Osteocyte (in vitro differentiated cells): ENCODE measurements at places on chromosomes 11 and 22.

GRCh38 chr22:27130906-27131305 is 473.5 kb downstream of the MIAT start:
- no peak for DNase-seq

DNA sequence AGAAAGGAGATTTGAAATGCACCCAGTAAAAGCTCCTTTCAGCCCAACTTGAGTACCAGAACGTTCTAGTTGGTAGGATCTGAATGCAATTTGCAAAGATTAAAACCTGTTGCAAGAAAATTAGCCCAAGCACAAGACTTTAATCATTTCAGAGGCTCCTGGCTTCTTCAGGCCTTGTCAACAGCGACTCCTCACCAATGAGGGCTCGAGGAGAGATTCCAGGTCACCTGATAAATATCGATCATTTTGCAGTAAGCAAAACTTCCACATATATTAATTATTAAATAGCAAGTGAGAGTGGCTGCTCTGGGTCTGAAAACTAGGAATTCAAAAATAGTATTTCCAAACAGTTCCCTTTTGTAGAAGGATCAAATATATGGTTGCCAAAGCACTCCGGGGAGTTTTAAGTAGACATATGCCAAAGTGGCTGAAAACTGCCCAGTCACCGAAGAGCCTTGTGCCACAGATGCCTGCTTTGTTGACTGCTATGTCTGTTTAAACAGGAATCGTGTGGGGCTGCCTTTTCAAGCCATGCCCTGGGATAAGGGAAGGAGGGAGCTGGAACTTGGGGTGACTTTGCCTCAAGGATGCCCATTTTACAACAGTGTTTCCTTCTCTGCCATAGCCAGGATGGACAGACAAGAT is 64.0 kb downstream of the CSNK2A3 start:
- DNase-seq: no peak

- no peak for DNase-seq
Measured at GRCh38 chr11:123547180-123547579, 107.2 kb downstream of the SCN3B start.

GRCh38 chr22:38474003-38474607 is 6.2 kb downstream of the KDELR3 start:
- no peak for DNase-seq

- DNase-seq: no peak
Measured at GRCh38 chr11:84455691-84456090, 1169.5 kb upstream of the CCDC90B start.

- DNase-seq: no peak
Measured at GRCh38 chr22:45488764-45489370, 13.8 kb upstream of the FBLN1 start.

GRCh38 chr11:85133636-85134035 is 493.5 kb downstream of the DLG2 start:
- no peak for DNase-seq

- DNase-seq: no peak
Measured at GRCh38 chr22:31544481-31545480, 48.4 kb downstream of the SFI1 start.

GRCh38 chr11:88281317-88281712 is 56.2 kb downstream of the CTSC start:
- DNase-seq: no peak

DNA sequence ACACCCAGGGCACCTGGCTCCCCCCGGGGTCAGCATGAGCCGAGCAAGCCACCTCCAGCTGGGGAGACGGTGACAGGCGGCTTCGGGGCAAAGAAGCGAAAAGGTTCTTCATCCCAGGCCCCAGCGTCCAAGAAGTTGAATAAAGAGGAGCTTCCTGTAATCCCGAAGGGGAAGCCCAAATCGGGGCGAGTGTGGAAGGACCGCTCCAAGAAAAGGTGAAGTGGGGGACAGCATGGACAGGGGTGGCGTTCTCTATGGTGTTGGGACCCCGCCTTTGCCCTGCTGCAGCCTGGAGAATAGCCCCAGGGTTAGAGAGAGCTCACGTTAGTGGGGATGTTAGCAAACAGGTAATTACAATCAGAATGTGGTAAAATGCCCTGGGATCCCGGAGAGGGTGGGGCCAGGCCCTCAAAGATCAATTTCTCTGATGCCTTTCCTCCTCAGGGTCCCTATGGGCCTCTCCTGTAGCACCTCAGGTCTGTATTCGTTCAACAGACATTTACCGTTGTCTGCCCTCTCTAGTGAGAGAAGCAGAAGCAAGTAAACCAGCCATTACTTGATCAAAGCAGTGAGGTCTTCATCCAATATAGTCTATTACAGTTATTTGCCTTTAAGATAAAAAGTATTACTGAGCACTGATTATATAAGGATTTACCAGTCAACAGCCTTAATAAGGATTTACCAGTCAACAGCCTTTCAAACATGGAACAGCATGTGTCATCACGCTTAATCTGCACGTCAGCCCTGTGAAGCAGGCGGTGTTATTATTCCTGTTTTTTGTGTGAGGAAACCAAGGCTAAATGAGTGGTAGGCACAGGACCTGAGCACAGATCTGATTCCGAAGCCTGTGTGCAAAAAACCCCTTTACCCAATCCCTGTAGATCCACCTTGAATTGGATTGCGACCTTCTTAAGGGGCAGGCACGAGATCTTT is 1.0 kb downstream of the CCDC86 start:
- no peak for DNase-seq

DNA sequence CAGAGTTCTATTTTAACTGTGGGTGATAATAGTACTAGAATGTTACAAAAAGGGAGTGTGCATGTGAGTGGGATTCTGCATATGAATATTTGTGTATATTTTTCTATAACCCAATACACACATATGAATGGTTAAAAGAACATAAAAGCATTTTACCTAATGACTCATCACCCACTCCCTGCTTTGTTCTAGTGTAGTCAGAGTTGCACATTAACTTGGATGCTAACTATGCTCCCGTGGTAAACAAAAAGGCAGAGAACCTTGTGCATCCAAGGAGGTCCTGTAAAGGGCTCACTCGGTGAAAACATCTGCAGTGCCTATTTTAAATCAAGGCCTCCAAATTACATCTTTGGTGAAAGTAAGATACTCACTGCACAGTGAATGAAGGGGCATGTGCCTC is 1289.4 kb downstream of the LRRC4C start:
- DNase-seq: no peak

- DNase-seq: no peak
Measured at GRCh38 chr11:57310630-57311086, 14.1 kb downstream of the TNKS1BP1 start.

DNA sequence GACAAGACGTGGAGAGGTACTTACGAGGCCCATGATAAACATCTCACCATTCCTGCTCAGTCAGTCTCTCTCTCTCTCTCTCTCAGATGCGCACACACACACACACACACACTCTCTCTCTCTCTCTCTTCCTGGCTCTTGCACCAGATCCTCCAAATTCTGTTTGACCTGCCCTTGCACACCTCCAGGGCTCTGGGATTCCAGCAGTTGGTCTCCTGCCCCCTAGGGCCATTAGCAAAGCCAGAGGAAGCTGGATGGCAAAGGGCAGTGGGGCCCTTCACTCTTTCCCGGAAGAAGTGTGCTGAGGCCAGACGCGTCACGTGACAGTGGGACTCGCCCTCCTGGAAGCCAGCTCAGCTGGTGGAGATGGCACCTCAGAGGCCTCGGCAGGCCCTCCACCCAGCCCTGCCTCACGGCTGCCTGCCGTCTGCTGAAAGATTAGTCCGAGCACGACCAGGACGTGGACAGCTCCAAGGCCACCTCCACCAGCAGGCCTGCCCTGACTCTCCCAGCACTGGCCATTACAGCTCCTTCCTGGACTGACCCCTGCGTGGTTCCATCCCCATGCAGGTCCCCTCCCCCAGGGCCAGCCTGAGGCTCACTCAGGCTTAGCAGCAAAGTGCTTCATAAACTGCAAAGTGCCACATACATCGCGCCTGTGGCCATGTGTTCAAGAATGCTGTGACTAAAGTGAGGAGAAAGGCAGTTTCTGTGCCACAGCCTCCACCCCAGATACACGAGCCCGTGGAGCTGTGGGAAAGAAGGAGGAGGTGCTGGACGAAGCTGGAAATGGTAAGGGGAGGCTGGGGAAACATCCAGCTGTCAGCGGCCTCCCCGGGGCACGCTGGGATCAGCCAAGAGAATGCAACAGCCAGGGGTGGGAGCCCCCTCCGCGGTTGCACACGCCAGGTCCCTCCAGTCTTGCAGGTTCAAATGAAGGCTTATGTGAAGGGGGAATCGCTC is 3.7 kb downstream of the PDGFB start:
- DNase-seq: no peak

DNA sequence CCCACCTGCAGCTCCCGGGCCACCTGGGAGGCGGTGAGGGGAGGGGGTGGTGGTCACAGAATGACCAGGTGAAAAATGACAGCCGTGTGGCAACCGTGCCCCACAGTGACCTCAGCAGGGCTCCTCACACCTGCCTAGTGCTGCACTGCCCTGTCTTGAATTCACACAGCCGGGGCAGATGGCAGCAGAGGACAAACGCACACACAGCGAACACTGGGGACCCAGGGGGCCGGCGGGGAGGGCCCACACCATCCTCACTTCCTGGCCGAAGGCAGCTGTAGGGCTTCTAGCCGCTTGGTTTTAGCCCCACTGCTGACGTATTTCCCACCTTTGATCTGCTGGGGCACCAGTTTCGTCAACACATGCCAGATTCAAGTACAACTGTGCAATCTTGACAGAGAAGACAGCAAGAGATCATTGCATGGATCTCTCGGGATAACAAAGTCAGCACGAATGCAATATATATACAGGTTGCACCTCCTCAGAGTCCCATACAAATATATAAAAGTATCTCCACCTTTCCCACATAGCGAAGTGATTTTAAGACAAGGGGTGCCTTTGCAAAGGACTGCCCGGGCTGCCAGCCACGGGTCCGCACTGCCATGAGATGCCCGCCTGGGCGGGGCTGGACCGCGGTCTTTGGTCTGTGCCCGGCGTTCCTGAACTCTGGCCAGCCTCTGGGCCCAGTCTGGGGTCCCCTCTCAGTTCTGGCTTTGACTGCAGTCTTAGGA is 26.9 kb downstream of the TRMU start:
- DNase-seq: no peak

DNA sequence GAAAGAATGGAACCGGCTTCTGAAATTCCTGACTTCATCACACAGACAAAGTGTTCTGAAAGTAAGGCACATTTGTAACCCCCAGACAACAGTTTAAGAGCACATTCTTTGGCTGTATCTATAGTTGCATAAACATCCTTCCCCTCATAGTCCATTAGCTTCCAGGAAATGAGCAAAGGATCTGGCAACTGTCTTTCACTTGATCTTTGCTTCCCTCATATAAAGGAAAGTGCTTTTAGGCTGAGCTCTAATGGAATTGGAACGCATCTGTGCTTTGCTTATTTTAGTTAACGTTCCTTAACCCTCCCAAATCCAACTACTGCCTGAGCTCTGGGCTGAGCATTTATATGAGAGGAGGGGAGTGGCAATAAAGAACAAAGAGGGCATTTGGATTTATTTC is 76.9 kb upstream of the API5 start:
- DNase-seq: no peak

DNA sequence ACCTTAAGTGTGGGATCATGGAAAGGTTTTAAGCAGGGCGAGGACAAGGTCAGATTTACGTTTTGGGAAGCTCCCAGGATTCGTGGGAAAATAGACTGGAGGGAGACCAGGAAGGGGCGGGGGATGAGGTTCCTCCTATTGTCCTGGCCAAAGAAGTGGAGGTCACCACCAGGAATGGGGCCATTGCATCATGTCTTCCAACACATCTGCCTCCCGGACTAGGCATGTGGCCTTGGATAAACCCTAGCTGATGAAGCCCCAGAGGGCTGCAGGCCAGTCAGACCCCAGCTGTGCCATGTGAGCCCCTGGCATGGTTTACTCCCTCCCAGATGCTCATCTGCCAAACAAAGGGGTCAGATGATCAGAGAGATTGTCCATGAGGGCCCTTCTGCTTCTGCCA is 11.5 kb upstream of the YWHAH start:
- no peak for DNase-seq

DNA sequence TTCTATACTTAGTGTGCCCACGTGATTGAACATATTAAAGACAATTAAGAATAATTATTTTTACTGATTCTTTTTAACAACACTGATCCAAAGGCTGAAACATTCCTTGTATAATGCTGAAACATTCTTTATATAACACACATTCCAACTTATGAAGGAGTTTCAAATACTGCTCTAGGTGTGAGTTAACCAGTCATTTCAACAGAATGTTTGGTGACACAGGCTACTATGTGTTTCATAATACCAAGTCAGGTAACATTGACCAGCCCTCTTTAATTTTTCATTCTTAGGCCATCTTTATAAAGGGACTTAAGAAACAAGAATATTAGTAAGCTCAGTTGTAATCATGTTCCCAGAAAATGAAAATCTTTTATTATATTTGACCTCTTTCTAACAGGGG is 136.6 kb downstream of the ELP4 start:
- DNase-seq: no peak

DNA sequence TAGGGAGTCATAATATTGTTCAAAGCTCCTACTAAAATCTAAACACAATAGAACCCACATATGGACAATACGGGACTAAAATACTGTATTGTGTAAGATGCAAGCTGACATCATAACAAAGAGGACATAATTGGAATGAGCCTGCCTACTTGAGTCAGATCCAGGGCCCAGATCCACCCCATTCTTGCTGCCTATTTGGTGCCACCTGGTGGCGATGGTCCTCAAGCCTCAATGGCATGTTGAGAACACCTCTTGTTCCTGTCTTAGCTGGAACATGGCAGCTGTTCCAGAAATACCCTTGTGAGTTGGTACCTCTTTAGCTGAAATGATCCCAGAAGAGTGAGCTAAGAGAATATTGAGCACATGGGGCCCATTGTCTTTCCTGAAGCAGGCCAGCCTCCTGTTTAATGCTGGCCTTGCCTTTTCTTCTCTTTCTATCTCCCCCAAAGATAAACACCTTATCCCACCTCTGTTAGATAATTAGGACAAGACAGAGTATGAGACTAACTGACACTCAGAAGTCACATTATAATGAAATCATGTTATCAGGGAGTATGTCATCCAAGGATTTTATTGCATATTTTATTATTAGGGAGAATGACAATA is 680.9 kb upstream of the ANO5 start:
- DNase-seq: no peak

DNA sequence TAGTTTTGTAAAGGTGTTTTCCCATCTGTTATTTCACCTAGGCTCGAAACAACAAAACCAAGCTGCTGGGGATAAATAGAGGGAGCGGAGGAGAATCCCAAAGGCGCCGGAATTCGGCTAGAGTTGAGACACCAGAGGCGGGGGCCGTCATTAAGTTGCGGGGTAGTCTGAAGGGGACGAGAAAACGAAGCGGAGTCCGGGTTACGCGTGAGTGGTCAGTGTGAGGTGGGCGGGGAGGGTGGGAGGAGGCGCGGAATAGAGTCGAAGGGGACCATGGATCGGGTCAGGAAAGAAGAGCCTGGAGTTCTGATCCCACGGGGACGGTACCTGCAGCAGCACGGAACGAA is 361 bp downstream of the SRPRA start:
- no peak for DNase-seq

GRCh38 chr11:134266841-134267251 is 9.3 kb upstream of the GLB1L3 start:
- DNase-seq: no peak
